Activated CD4-positive, alpha-beta T cell treated with anti-CD3 and anti-CD28 coated beads for 24 hours (primary cell): ENCODE measurements at places on chromosomes 11 and 22.

DNA sequence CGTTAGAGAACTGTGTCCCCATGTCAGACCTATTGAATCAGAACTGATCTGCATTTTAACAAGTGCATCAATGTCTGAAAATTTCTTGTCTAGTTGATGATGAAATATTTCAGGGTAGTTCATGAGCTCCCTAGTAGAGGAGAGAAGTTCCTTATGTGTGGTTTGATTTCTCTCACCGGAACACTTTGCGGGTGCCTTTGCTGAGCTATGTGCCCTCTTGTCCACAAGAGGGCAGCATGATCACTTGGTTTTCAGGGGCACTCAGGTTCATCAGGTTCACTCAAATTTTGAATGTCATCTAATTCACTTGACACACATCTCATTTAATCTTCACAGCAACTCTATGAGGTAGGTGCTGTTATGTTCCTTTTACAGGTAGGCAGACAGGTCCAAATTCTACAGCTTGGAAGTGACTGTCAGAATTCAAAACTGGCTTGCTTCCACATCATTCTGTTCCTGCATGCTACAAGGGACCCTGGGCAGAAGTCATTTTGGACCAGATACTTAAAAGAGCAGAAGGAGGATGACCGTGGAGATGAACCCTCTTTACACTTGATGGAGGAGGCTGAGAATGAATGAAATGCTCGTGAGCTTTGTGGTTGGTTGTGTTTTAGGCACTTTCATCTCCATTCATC, 55.6 kb downstream of the P4HA3 start:
- DNase-seq: peak; percentile 15

DNA sequence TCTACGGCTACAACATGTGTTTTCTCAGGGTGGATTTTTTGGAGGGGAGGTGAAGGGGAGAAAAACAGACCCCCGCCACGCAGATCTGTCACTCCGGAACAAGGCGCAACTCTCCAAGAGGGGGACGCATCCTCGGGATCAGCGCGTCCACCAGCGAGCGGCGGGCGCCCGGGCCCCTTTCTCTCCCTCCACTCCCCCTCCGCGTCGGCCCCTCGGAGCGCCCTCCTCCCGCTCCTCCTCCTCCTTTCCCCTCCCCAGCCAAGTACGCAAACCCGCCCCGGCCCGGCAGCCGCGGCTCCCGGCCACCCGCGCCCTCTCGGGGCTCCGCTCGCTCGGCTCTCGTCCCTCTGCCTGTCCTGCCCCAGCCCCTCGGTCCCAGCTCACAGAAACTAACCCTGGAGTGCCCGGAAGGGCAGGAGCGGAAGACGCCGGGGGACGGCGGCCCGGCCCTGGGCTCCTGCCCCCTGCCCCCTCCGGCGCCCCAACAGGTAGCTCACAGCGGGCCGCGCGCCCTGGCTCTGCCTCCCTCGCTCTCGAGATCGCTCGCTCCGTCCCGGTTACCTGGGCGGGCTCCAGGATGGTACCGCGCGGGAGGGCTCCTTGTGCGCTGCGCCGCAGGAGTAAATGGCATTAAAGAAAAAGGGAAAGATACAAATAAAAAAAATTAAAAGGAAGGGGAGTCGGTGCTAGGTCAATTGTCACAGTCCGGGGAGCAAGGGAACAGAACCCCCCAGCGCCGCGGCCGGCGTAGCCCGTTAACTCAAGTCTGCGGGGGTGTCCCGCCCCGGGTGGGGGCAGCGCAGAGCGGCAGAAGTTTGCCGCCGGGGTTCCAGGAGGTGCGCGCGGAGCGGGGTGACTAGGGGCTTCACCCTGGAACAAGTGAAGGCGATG, 131.4 kb upstream of the C11orf58 start:
- no peak for DNase-seq

- DNase-seq: no peak
Measured at GRCh38 chr11:44622721-44623258, 57.3 kb downstream of the CD82 start.

DNA sequence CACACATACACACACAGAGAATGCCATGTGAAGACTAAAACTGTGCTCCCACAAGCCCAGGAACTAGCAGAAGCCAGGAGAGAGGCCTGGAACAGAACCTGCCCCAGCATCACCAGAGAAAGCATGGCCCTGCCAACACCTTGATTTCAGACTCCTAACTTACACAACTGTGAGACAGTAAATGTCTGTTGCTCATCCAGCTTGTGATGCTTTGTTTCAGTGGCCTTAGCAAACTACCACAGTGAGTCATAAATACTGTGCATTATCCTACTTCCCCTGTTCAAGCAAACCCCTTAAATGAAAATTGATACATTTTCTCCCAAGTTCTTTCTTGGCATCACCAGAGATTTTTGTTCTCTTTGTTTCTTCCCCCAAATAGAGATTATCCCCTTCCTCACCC, 1539.4 kb upstream of the TENM4 start:
- no peak for DNase-seq

DNA sequence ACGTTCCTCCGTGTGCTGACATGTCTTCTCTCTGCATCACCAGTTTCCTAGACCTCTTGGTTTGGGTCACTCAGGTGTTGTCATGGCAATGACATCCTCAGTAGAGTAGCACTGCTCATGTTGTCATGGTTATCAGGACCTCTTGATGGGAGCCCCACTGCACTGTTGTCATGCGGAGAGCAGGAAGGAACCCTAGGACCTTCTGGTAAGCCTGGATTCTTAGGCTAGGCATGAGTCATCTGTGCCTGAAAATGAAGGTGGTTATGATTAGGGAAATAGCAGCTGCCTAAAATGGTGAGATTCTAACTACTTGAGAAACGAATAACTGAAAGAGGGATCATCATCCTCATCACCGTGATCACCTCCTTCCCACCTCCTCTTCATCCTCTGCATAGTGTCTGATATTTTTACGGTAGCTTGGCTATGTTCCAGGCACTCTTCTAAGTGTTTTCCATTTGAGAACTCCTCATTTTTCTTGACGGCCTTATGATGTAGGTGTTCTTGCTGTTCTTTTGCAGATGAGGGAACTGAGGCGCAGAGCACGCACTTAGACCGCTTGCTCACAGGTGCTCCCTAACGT, 858.4 kb downstream of the NTM start:
- no peak for DNase-seq
